ENCODE measurements at places on chromosomes 1 and 21.

GRCh38 chr1:84078108-84078841, 65.8 kb upstream of the PRKACB start:
- no peak for DNase-seq

GRCh38 chr1:15201849-15202551, 45.0 kb upstream of the FHAD1 start:
- DNase-seq: no peak

DNA sequence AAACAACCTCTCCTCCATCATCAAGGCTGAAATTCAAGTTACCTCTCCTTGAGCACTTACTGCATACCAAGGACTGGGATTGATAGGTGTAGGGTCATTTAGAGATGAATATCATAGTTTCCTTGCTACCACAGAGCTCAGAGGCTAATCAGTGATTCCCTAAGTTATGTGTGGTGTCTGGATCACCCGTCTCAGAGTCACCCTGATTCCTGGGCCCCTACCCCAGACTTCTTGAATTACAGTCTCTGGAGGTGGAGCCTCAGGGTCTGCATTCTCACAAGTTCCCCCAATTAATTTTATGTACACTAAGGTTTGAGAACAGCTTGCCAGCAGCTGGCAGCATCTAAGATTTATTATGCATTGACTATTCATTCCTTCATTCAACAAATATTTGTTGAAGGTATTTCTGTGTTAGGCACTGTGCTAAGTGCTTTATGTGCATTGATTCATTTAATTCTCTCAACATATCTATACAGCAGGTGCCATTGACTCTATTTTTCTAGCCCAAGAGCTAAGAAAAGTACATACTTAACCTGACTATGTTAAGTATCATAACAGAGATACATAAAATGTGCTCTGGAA, 182.9 kb upstream of the FGGY start:
- DNase-seq: no peak

DNA sequence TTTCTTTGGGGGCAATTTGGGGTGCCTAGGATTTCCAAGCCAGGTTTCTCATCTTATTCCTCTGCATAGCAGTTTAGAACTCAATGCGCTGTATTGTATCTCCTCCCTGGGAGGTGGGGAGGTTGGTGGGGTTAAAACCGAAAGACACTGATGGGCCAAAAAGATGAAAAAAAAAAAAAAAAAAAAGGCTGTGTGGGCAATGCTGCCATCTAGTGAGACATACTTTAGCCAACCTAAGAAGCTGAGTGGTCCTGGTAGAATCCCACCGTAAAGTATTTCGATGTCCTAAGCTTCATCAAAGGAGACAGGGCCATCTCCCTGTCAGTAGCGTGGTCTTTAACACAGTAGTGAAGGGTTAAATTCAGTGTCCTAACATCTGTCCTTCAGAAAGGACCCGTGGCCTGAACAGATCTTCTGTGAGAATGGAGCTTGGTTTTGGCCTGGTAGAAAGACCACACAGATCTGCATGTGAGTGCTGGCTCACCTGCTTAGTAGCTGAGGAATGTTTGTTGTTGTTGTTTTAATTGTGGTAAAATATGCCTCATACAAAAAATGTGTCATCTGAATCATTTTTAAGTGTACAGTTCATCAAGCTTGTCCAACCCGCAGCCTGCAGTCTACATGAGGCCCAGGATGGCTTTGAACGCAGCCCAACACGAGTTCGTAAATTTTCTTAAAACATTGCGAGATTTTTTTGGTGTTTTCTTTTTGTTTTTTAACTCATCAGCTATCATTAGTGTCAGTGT, 226.2 kb downstream of the KIF26B start:
- DNase-seq: no peak

- DNase-seq: no peak
These were observed 10.3 kb upstream of the AGTRAP start for GRCh38 chr1:11725616-11726015.

DNA sequence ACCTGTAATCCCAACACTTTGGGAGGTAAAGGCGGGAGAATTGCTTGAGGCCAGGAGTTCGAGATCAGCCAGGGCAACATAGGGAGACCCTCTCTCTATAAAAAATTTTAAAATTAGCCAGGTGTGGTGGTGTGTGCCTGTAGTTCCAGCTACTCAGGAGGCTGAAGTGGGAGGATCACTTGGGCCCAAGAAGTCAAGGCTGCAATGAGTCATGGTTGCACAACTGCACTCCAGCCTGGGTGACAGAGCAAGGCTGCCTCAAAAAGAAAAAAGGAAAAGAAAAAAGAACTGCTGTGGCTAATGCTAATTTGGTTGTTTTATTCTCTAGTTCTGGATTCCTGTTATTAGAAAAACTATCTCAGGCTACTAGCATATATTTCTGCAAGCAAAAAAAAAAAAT, 29.8 kb downstream of the DBT start:
- no peak for DNase-seq

DNA sequence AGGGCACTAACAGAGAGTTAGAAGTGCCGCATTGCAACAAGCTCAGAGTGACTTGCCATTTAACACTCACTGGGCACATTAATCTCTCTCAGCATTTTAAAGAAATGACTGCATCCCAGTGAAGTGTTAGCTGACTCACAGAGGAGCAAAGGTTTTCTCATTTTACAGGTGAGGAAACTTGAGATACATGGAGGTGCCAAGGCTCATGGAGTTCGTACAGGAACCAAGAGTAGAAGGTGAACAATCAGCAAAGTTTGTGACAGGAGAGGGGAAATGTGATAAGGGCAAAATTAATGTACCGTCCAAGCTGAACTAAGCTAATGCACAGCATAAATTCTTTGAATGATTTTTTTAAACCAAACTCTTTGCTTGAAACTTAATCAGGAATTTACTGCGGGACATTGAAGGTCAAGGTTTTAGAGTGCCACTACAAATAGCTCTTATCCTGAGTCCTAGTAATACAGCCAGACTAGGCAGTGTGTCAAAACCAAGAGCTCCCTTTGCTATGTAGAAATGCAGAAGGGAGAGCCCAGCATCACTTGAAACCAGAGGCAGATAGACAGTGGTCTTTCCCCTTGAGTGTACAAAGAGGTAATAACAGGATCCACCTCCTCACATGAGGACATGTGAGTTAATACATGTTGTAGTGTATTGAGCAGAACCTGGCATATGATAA, 22.4 kb upstream of the NTPCR start:
- DNase-seq: no peak
